Vagina (tissue), 2 donors: ENCODE measurements at places on chromosomes 3 and 15. TPM values are rescaled to one million over a fixed set of nuclear protein-coding genes. Genes with fewer than 3 reads are reported as not detected.

DNA sequence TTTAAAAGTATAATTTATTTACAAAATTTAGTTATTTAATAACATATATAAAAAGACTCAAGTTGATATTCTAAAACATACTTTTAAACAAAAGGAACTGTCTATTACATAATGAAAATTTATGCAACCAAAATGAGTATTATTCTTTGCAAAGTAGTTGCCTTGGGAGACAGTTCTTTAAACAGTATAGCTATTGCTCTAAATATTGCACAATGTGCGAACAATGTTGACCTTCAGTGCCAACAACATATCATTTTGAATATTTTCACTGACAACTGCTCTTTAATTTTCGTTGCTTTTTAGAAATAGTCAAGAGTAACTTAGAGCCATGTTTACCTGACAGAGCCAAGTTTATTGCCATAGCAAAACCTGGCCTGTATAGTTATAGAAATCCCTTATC, 124.9 kb downstream of the ZBTB20 start:
- DNase-seq = no peak

The MRPS11 gene
- total RNA-seq = 27.5 TPM

DNA sequence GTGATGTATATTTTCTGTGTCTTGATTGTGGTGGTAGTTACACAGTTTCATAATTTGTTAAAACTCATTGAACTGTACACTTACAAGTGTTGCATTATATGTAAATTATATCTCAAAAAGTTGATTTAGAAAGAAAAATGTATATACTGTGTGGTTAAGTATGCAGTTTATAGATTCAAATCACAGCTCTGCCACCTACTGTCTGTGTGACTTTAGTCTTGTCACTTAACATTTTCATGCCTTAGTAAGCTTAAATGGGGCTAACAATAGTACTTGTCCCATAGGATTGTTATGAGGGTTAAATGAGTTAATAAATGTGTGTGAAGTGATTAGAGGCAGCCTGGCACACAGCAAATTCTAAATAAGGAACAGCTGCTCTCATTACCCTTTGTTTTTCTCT, 120.9 kb upstream of the P2RY1 start:
- no peak for DNase-seq

- peak; percentile 34 for DNase-seq
Measured at GRCh38 chr3:38124324-38125122, 12.4 kb downstream of the ACAA1 start.

DNA sequence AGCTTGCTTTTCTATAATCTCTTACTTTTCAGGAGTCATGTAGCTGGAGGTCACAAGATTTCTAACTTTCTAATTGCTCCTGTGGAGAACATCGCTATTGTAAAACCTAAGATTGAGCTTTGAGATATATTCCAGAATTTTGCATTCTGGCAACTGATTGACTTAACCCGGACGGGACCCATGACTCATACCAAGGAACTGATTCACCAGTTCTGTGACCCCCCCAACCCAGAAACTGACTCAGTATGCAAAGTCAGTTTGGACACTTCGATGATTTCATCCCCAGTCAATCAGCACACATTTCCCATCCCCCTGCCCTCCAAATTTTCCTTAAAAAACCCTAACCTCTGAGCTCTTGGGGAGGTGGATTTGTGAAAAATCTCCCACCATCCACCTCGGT, 396.5 kb upstream of the GBE1 start:
- no peak for DNase-seq

- no peak for DNase-seq
Measured at GRCh38 chr15:77406846-77407245, 13.1 kb downstream of the PEAK1 start.

The GP5 gene
- not detected for total RNA-seq

GRCh38 chr15:78767331-78767951, 43.8 kb downstream of the ADAMTS7 start:
- no peak for DNase-seq
